ENCODE measurements at places on chromosomes 4 and X. TPM values are rescaled to one million over a fixed set of nuclear protein-coding genes. Genes with fewer than 3 reads are reported as not detected.
A peak's percentile ranks its signal among the peaks of the same experiment; 100 is the strongest.

Gene STARD8
- polyA plus RNA-seq: 1.1 TPM

Gene ALPK1
- 9.3 TPM for polyA plus RNA-seq

DNA sequence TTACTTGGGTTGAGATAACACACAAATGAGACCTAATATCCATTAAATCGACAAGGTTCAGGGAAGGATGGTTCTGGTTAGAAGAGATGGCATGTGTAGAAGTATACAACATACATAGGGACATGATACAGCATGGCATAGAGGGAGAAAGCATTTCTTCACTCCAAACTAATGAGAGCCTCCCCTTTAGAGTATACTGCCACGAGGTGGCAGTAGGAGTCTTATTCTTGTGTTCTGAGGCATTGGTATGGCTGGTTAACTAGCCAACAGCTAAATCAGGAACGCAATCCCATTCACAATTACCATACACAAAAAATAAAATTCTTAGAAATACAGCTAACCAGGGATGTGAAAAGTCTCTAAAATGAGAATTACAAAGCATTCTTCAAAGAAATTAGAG, 29.1 kb upstream of the TRO start:
- peak; percentile 39 for DNase-seq

DNA sequence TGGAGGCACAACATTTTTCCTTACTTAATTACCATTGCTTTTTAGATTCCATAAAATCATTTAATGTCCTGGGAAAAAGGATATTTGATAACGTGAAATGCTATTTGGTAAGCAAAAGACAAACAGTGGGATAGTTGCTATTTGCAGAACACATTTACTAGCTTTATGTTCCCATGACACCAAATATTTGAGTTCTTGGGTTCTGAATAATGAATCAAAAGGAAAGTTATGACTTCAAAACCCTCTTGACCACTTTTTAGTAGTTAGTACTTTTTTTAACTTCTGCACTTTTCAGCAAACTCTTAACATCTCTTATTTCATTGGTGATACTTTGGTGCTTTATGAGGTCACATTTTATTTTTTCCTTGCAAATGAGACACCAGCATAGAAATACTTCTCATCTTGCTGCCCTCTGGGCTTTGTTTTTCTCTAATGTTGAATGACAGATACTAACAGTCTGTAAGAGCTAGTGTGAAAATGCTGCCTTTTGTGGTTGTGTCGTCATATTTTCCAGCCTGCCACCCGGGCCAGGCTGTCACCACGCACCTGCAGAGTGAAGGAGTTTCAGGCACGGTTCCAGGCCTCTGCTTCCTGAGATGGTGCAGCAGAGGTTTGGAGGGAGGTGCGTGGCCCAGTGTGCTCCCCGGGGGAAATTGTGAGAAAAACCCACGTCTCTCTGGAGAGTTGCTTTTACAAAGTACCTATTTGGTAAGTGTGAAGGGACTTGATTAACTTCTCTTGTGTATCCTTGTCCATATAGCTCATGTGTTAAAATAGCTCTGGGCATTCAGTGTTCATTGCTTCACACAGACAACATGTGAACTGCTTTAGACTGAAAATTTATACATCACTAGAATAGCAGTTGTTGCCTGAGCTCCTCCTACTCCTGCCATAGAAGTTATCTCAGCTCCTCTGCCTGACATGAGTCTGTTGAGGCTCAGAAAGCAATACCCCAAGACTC, 34.7 kb downstream of the MSL3 start:
- no peak for DNase-seq

- DNase-seq: no peak
Measured at GRCh38 chrX:47530049-47530448, 31.0 kb upstream of the ARAF start.

DNA sequence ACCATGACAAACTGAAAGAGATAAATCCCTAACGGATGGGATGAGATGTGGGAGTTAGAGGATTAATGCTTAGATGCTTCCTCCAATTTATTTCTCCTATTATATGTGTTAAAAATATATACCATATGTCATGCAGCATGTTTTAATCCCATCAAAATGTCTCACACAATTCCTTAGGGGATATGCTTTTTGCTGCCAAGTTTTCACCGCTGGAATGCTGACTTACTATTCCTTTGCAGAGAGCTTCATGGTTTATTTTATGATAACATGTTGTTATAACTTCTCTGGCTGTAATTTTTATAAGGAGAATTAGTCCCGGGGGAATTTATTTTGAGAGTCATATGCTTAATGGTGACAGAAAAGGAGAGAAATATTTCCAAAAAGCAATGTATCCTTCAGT, 670.3 kb downstream of the IL1RAPL1 start:
- DNase-seq: peak; percentile 42

Gene APELA
- polyA plus RNA-seq: not detected

DNA sequence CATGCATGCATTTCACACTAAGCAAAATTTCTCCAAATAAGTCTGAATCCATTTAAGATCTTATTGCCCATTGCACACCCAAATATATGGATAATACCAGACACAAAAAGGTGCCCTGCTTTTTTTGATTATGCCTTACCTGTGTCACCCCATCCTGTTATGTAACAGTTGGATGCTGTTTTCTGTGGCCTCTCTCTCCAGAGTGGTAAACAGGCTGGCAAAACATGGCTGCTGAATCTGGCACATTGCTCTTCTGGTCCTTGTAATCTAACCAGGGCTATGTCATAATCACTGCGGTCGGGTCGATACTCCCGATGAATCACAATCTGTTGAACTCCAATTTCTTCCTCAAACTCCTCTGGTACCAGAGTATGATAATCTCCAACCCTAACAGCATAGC, 70.1 kb downstream of the PRSS12 start:
- DNase-seq: peak; percentile 75

Gene RBM46
- polyA plus RNA-seq: 0.08 TPM

DNA sequence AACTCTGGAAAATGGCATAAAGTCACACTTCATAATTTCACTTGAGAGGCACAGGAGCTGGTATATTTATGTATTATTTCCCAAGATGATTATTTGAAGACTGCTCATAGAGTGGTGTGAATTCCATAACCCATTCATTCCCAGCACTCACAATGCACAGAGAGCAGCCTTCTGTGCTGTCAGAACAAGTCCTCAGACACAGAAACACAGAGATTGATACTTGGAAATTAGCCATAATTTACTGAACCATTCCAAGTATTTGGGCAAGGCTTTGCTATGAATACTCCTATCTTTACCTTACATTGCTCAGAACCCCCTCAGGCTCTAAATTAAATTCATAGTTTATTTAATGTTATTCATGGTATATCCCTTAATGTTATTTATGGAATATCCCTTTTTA, 53.6 kb downstream of the PABPC4L start:
- no peak for DNase-seq

Gene GLRA2
- not detected for polyA plus RNA-seq

Gene BEND2
- not detected for polyA plus RNA-seq

DNA sequence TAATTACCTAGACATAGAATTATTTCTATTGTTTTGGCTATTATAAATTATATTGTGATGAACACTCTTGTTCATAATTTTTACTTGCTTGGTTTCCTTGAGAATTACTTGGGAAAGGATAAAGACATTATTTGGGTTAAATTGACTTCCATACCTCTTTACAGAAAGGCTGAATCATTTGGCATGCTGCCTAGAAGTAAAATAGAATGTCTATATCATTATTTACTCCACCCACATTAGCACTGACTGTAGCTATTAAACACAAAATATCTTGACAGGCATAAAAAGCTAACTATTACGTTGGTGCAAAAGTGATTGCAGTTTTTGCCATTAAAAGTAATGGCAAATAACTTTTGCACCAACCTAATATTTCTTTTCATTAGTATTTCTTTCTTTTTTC, 29.7 kb upstream of the ADH6 start:
- peak; percentile 3 for DNase-seq

Gene SMARCA1
- polyA plus RNA-seq: 74.5 TPM

- DNase-seq: no peak
Measured at GRCh38 chr4:111788099-111788498, 357.2 kb upstream of the FAM241A start.

DNA sequence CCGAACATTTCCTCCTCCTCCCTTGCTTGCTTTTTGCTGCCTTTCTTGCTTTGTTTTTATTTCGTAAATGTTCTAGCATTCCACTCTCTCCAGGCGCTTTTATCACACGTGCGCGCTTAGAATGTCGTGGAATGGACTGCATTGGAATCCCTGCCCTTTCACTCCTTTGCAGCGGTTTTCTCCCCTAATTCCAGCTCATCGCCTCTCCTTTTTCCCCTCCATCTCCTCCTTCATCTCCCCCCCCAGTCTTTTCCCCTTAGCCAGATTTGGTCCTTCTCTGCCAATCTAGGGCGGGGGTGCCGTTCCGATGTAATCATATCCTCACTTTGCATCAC, 579 bp downstream of the OGT start:
- DNase-seq: peak; percentile 23

GRCh38 chrX:10030570-10030969, 63.4 kb downstream of the CLDN34 start:
- DNase-seq: peak; percentile 66

Gene RAB39B
- 0.79 TPM for polyA plus RNA-seq

GRCh38 chr4:101197350-101197749, 150.0 kb downstream of the PPP3CA start:
- DNase-seq: no peak

GRCh38 chr4:24212642-24213041, 322.8 kb upstream of the PPARGC1A start:
- no peak for DNase-seq

All from fibroblast of lung (primary cell).